ENCODE measurements at places on chromosomes 16 and 17.
A peak's percentile ranks its signal among the peaks of the same experiment; 100 is the strongest.

DNA sequence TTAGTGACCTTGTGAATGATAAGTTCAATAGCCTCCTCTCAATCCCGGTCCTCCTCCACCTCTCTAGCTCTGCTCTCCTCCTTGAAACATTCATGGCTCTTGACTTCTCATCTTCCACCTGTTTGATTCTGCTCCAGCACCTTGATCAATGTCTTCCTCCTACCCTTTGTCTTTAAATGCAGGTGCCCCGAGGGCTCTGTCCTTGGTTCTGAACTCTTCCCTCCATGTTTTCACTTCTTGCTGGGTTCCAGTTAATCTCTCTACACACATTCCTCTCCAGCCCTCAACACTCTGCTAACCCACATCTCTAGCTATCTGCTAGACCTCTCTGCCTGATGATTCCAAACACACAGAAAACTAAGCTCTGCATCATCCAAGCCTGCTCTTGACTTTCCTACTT lies 13.4 kb downstream of the CD300E start:
- DNase-seq = no peak

DNA sequence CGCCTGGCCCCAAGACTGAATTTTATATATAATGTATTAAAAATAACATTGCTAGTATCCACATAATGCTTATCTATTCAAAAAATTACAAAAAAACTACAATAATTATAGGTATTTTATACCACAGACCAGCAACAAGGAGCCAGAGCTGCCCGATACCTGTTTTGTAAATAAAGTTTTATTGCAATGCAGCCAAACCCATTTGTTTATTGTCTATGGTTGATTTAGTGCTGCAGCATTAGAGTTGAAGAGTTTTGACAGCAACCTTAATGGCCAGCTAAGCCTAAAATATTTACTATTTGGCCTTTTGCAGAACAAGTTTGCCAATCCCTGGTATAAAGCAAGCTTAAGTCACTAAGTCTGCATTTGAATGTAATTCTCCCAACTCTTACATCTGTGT lies 5.6 kb downstream of the MEIOC start:
- DNase-seq = no peak

- no peak for DNase-seq
Measured at GRCh38 chr16:4871071-4871470, 23.8 kb downstream of the UBN1 start.

GRCh38 chr17:48026502-48027321 lies 10.9 kb downstream of the COPZ2 start:
- DNase-seq = peak; percentile 93

GRCh38 chr16:28212532-28212873 lies 738 bp upstream of the XPO6 start:
- no peak for DNase-seq

DNA sequence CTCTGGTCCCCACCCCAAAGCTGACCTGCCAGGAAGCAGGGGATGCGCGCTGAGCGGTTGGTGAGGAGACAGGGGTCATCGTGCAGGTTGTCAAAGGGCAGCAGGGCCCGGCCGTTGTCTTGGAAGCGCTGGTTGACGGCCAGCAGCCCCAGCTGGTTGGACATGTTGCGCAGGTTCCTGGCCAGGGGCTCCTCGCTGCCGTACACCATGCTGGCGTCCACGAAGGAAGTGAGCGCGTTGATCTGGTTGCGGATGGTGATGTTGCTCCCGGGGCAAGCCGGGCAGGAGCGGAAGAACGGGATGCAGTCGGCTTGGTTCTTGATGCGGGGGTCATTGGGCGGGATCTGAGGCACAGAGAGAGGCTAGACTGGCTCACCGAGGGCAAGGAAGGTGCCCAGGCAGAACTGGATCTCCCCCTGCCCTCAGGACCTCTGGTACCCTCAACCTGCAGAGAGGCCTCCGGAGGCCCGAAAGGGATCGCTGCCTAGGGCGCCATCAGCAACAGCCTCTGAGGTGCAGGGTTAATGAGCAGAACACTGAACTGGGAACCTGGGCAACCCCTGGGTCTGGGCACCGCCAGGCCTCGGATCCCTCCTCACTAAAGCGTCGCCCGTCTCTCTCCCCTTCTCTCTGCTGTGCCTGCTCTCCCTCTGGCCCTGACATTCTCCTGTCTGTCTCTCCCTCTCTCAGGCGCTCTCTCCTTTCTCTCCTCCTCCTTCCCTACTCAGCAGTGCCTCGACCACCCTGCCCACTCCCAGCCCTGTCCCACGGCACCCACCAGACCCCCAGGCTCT lies 2.7 kb downstream of the MPO start:
- no peak for DNase-seq

- peak; percentile 69 for DNase-seq
Measured at GRCh38 chr17:73311428-73311780, 397 bp downstream of the CDC42EP4 start.

DNA sequence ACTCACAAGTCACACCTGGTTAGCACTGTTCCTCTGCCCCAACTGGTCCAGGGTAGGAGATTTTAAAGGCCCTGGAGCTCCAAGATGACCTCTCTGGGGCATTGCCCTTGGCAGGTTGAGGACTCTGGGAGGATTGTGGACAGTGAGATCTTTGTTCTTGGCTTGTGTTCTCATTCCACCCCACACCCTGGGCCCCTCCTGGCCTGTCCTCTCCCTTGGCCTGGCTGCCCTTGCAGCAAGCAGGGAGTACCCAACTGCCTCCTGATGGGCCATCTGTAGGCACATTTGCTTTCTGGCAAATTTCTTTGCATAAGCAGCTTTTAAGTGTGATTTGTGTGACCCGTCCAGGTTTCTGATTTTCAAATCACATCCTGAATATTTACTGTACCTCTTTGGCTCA lies 239.6 kb downstream of the UTP18 start:
- DNase-seq = no peak

DNA sequence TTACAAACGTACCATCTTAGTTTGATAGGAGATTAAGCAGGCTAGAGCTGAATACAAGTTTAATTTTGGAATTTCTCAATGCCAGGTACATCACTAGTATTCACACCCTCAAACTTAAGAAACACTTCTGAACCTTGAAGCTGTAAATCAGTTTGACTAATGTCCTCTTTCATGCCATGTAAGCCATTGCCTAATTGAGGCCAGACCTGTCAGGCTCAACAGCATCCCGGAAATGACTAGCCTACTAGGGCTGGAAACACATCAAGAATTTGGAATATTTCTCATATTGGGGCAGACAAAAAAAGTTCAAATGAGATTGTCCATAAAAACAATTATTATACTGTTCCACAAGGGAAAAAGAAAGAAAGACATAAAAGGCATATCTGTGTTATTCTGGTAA lies 1.7 kb downstream of the USP32 start:
- no peak for DNase-seq

DNA sequence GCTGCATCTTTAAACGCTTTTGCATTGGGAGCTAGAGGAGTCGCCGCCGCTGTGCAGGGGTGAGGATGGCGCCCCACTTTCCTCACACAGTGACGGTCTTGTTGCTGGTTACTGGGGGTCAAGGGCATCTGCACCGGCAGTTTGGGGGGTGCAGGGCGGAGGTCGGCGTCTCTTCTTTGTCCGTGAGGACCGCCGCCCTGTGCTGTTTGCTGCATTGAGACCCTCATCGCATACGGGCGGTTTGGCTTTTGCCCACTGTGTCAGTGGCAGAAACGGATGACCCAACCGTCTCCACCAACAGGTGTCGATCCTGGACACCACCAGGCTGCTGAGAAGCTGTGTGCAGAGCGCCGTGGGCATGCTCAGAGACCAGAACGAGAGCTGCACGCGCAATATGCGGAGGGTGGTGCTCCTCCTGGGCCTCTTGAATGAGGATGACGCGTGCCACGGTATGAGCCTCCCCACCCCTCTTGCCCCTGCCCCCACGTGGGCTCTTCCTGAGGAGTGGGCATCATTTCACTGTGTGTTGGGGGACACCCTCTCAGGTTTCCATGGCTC lies 61.2 kb upstream of the ENDOV start:
- DNase-seq = peak; percentile 68

DNA sequence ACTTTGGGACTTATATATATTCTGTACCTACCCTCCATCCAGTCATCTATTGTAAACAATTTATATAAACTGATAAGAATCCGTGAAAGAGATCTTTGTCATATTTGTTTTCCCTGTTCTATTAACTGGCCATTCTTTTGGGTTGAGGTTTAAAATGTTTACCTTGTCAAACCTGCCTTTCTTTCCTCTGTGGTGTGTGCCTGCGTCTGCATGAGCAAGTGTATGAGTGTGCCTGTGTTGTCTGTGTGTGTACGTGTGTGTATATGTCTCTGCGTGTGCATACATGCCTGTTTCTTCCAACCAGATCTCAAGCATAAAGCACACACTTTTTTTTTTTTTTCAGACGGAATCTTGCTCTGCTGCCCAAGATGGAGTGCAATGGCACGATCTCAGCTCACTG lies 201.5 kb downstream of the C16orf95 start:
- DNase-seq = no peak

- no peak for DNase-seq
Measured at GRCh38 chr16:84768061-84768807, 51.6 kb upstream of the CRISPLD2 start.

DNA sequence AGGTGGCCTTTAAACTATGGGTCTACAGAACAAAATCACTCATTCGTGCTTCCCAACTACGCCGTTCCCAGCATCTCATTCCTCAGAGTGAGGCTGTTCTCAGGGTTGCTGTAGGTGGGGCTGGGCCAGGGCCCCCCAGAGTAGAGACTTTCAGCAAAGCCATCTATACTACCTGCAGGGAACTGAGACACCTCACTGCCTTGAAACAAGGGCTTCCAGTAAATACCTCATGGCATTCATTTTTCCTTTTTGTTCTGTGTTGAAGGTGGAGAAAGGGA lies 4.2 kb upstream of the SDK2 start:
- peak; percentile 13 for DNase-seq

- no peak for DNase-seq
Measured at GRCh38 chr16:86259499-86259898, 250.8 kb upstream of the FOXF1 start.

GRCh38 chr16:19239511-19240155 lies 45.9 kb upstream of the CLEC19A start:
- DNase-seq = no peak

GRCh38 chr17:77600346-77600745 lies 358.2 kb upstream of the TNRC6C start:
- peak; percentile 36 for DNase-seq
